ENCODE measurements at places on chromosomes 11 and 22.

DNA sequence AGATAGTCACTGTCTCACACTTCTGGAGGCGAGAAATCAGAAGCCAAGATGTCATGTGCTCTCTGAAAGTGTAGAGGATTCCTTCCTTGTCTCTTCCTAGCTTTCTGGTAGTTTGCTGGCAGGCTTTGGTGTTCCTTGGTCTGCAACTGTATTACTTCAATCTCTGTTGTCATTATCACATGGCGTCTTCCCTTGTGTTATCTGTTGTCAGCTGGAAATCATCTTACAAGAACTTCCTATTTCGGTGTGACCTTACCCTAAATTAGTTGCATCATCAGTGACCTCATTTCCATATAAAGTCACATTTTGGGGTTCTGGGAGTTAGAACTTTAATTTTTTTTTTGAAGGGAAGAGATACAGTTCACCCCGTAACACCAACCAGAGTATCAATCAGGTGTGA is 3.3 kb upstream of the LIN7C start:
- DNase-seq = no peak

GRCh38 chr11:6438979-6439571 is 1.7 kb downstream of the HPX start:
- DNase-seq = peak; percentile 61

GRCh38 chr11:24286238-24286637 is 210.6 kb upstream of the LUZP2 start:
- no peak for DNase-seq

- no peak for DNase-seq
These were observed 452.9 kb downstream of the GUCY1A2 start for GRCh38 chr11:106565326-106565725.

DNA sequence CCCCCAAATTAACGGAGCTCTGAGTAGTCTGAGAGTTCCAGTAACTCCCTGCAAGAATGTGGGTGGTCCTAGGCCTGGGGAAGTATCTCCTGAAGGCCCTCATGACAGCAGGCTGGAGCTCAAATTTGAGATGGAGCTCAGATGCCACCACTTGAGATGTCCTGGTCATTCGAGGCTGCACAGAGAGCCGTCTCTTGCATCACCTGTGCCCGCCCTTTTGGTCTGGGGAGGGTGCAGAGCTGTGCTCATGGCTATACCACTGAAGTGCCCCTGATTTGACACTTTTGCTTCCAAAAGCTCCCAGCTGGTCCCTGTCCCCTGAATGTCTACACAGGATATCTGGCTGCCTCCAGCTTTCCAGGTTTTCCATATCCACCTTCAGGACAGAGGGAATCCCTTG is 214.0 kb upstream of the B3GAT1 start:
- DNase-seq = no peak

GRCh38 chr11:120432056-120433018 is 79.2 kb upstream of the GRIK4 start:
- no peak for DNase-seq

GRCh38 chr11:95507794-95508193 is 276.8 kb upstream of the SESN3 start:
- no peak for DNase-seq

GRCh38 chr11:942823-943222 is 17.2 kb downstream of the AP2A2 start:
- no peak for DNase-seq

DNA sequence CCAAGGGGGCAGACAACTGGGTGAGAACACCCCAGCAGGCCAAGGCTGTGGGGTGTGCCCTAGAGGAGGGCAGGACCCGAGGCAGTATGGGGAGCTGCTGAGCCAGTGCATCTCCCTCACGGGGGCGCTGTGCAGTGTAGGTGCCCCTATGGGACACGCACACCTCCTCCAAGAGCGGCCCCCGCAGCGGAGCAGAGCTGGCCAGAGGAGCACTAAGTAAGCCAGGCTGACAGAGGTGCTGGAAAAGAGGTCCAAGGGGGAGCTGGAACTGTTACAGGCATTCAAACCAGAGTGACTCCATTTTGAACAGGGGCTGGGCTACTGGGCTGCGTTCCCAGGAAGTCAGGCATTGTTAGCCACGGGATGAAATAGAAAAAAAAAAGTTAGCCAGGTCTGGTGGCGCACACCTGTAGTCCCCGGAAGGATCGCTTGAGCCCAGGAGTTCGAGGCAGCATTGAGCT is 41.8 kb downstream of the TST start:
- DNase-seq = peak; percentile 59

- no peak for DNase-seq
These were observed 32.4 kb downstream of the GALNT18 start for GRCh38 chr11:11589437-11589836.
